Heart left ventricle (tissue), 16 donors: ENCODE measurements at places on chromosomes 12 and 14. TPM values are rescaled to one million over a fixed set of nuclear protein-coding genes. Genes with fewer than 3 reads are reported as not detected.

Gene OR10P1
- not detected for total RNA-seq

Gene UNG
- total RNA-seq: 31.3 TPM

Gene ADAM20
- 0.50 TPM for total RNA-seq

Gene KLHL28
- 13.4 TPM for total RNA-seq

Gene OR6C75
- not detected for total RNA-seq

Gene LMNTD1
- 0.69 TPM for total RNA-seq

Gene MYO1A
- not detected for total RNA-seq

Gene PAX9
- not detected for total RNA-seq

Gene STON2
- 3.8 TPM for total RNA-seq

Gene MTA1
- 107 TPM for total RNA-seq

Gene SELPLG
- 4.0 TPM for total RNA-seq

Gene RTL1
- total RNA-seq: not detected

Gene ZDHHC22
- not detected for total RNA-seq

Gene ASPG
- 6.6 TPM for total RNA-seq

Gene CIDEB
- total RNA-seq: 2.7 TPM

Gene HOXC13
- not detected for total RNA-seq

Gene KLRF1
- 0.95 TPM for total RNA-seq

Gene TIGAR
- 6.4 TPM for total RNA-seq

Gene IL22
- not detected for total RNA-seq

Gene GSC
- total RNA-seq: 0.22 TPM

Gene RDH11
- total RNA-seq: 18.3 TPM

Gene TTC9
- 0.87 TPM for total RNA-seq

Gene ACRBP
- total RNA-seq: 0.88 TPM

Gene TMEM132D
- not detected for total RNA-seq

Gene CDH24
- total RNA-seq: 2.5 TPM

Gene GSG1
- total RNA-seq: not detected

Gene TMTC2
- 5.0 TPM for total RNA-seq

Gene BDKRB2
- total RNA-seq: 1.0 TPM
